ENCODE measurements at places on chromosomes 3 and 15.

- DNase-seq, result no peak
Measured at GRCh38 chr15:91694131-91694830, 159.2 kb upstream of the SLCO3A1 start.

GRCh38 chr15:85091990-85092389 is 110.3 kb downstream of the PDE8A start:
- DNase-seq, result no peak

DNA sequence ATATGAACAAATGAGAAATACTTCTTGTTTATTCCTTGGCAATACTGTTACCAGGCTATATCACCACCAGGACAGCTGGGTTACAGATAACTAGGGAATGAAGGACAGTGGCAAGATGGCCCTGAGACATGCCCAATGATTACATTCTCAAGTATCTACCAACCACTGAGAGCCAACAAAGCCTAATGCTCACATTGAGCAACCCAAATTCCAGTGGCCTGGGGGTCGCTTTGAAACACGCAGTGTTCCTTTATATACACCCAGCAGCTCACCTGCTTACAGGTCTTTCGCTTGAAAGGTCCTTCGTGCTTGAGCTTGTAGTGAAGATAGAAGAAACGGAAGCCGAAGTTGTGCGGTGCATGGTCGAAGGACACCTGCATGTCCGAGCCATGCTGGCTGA is 45.1 kb downstream of the SPATA12 start:
- no peak for DNase-seq

GRCh38 chr3:59483191-59483590 is 433.4 kb upstream of the CFAP20DC start:
- DNase-seq, result no peak

- peak; percentile 24 for DNase-seq
Measured at GRCh38 chr3:48187579-48188265, 495 bp downstream of the CDC25A start.

DNA sequence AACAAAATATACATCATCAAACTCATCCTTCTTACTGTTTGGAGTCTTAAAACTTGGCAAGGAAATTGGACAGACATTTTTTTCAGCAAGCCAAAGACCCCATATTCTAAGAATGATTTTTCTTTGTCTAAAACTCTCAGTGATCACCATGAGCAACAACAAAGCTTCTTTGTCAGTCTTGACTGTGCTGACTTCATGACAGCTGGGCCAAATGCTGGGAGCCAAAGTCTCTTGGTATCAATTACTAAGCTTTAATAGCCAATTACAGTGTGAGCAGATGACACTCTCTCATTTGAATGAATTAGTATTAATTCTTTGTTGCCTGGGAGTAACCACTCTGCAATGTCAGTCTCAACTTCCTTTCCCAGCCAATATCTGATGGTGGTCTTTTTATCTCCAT is 48.1 kb upstream of the GK5 start:
- no peak for DNase-seq

- DNase-seq, result no peak
Measured at GRCh38 chr3:195254454-195255175, 16.3 kb downstream of the XXYLT1 start.

DNA sequence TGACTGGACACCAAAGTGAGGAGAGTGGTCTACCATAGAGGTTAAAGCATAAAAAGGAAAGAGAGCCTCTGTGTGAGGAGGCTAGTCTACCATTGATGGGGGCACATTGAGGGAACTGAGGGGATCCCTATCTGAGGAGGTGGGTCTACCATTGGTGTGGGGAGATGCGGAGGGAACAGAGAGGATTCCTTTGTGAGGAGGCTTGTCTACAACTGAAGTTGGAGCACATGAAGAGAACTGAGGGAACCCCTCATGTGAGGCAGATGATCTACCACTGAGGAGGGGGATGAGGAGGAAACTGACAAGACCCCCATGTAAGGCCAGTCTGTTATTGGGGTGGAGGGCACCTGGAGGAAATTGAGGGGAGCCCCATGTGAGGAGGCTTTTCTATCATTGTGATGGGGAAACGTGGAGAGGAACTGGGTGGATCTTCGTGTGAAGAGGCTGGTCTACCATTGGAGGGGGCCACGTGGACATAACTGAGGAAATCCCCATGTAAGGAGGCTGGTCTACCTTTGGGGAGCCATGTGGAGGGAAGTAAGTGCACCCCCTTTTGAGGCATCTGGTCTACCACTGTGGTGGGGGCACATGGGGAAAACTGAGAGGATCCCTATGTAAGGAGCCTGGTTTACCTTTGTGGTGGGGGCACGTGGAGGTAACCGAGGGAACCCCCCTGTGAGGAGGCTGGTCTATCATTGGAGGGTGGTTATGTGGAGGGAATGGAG is 160.1 kb downstream of the FBLN2 start:
- no peak for DNase-seq
